Left forelimb (tissue), 1 donor: ENCODE measurements at places on chromosomes 13 and 19.

- no peak for DNase-seq
Observed at GRCh38 chr13:59946944-59947343, 216.8 kb downstream of the DIAPH3 start.

- DNase-seq = no peak
Observed at GRCh38 chr13:80473695-80474094, 132.8 kb upstream of the SPRY2 start.

GRCh38 chr13:19117913-19118739, 63.5 kb downstream of the TUBA3C start:
- DNase-seq = no peak

- no peak for DNase-seq
Observed at GRCh38 chr13:103335241-103335640, 269.0 kb upstream of the SLC10A2 start.

DNA sequence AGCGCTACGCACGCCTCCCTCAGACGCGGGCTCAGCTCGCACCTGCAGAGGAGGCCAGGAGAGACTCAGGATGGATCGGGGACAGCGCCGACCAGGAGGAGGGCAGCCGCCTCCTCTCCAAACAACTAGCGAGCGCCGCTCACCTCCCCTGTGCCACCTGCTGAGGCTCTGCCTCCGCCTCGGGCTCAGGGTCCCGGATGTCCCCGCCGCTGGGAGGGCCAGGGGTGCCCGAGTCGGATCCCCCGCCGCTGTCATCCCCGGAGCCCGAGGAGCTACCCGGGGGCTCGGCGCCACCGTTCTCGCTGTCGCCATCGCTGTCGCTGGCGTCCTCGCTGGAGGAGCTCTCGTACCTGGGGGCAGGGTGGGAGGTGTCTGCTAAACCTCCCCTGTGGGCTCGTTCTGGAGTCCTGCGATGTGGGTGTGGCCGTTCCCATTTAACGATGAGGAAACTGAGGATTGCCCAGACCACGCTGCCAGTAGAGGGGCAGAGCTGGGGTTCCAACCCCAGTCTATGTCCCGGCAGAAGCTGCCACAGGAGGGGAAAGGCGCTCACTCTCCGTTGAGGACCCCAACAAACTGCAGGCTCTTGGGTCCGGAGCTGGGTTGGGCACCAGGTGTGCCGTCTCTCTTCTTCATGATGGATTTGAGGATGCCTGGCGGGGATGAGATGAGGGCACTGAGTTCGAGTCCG, 9.2 kb downstream of the KANK3 start:
- no peak for DNase-seq

- DNase-seq = no peak
Observed at GRCh38 chr13:89474432-89474831, 1803.3 kb downstream of the SLITRK5 start.

- no peak for DNase-seq
Observed at GRCh38 chr13:108225440-108225839, 7.2 kb downstream of the ABHD13 start.

- DNase-seq = no peak
Observed at GRCh38 chr13:78836238-78836784, 177.4 kb upstream of the OBI1 start.

DNA sequence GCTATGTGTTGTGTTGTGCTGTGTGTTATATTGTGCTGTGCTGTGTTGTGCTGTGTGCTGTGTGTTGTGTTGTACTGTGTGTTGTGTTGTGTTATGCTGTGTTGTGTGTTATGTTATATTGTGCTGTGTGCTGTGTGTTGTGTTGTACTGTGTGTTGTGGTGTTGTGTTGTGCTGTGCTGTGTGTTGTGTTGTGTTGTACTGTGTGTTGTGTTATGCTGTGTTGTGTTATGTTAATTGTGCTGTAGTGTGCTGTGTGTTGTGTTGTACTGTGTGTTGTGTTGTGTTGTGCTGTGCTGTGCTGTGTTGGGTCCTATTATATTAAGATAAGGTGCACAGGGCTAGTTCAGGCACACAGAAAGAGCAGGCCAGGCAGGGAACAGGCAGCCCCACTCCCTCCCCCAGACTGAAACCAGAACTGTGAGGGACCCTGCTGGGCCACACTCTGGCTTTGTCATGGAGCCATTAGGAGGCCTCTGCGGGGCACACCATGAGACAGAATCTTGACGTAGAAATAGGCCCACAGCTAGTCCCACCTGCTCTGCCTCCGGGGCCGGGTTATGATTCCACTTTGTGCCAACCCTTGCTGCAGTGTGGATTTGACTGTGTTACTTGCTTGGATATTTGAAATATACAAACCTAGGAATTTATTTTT, 12.1 kb downstream of the SOX1 start:
- no peak for DNase-seq

DNA sequence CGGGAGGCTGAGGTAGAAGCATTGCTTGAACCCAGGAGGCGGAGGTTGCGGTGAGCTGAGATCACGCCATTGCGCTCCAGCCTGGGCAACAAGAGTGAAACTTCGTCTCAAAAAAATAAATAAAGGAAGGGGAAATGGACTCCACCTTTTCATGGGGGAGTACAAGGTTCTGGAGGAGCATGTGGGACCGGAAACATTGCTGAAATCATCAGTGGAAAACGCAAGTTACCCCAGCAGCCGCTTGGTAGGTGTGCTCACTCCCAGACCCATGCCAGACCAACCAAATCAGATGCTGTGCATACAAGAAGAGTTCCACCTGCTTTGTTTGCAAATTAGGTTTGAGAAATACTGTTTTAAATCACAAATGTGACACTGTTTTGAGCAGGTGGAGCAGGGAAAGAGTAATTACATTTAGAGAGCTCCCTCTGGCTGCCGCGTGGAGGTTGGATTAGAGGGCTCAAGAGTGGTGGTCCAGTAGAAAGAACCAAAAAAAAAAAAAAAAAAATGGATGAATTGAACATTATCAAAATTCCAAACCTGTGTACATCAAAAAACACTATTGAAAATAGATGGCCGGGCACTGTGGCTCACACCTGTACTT, 4.9 kb downstream of the ERICH4 start:
- DNase-seq = no peak

- no peak for DNase-seq
Observed at GRCh38 chr19:2680808-2681207, 21.7 kb downstream of the GNG7 start.

GRCh38 chr19:1261798-1262622, 7.1 kb upstream of the CIRBP start:
- no peak for DNase-seq

DNA sequence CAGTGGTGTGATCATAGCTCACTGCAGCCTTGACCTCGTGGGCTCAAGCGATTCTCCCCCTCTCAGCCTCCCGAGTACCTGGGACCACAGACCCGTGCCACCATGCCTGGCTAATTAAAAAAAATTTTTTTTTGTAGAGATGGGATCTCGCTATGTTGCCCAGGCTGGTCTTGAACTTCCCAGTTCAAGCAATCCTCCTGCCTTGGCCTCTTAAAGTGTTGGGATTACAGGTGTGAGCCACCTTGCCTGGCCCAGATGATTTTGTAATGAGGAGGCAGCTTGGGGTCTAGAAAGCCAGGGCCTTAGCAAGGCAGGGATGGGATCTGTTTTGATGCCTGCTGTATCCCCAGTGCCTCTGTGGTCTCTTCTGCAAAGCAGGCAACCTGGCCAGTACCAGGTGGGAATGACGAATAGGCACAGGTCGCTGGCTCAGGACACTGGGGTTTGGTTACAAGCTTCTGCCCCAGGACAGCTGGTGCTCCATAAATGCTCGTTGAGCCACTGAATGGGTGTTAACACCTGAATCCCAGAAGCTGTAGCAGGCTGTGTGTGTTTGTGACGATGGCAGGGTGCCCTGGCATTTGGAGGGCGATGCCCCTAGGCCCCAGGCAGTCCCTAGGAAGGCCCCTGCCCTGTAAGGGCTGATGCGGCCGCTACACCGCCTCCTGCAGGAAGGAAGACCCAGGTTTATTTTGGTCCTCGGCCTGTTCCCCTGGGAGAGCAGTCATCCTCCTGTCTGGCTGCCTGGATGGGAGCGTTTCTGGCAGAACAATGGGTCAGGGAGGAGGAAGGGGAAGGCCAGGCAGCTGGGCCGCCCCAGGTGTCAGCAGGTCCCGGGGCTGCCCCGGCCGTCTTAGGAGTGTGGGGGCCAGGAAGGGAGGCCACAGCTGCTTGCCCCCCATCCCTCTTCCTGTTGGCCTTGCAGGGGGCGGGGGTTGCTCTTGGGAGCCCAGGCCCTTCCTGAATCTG, 8.6 kb downstream of the TNFAIP8L1 start:
- DNase-seq = no peak

DNA sequence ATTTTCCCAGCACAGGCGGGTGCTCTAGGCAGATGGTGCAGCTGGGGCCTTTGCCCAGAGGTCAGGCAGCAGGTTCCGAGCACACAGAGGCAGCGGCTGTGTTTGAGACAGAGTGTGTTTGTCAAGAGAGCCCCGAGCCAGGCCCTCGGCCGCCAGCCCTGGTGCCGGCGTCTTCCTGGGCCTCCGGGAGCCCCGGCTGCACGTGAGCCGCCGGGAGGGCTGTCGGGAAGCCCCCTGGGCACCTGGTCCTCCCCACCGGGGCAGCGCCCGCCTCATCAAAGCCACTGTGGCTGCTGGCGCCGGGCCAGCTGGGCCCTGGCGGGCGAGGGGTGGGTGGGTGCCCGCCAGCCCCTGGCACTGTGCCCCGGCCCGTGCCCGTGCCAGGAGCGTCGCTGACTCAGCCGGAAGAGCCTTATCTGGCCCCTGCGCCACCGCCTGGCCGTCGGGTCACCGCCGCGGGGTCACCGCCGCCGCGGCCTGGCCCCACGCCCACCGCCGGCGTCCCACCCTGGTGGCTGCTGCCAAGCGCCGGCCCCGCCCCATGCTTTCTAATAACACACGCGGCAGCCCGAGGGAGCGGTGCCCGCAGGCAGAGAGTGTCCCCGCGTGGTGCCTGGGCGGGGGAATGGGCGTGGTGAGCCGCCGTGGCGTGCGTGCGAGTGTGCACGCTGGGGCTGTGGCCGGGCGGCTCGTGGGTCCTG, 14.9 kb downstream of the ARID3A start:
- no peak for DNase-seq

DNA sequence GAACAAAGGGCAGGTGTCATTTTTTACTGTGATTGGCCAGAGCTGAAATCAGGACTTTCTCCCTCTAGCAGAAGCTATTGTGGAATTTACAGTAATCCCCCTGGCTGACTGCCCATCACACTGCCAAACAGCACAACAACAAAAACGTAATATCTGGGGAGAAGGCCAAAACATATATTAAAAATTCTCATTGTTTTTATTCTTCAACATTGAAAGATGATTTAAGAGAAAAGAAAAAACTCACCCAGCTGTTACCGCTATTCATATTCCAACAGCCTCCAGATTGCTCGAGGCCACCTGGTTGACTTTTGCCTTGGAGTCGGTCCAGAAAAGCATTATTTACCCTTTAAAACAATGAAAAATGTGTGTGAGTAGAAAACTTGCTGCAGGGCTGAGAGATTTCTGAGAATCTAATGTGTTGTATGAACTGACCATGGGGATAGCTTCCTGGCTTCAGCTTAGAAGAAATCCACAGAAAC, 97.2 kb downstream of the EPSTI1 start:
- peak; percentile 72 for DNase-seq

DNA sequence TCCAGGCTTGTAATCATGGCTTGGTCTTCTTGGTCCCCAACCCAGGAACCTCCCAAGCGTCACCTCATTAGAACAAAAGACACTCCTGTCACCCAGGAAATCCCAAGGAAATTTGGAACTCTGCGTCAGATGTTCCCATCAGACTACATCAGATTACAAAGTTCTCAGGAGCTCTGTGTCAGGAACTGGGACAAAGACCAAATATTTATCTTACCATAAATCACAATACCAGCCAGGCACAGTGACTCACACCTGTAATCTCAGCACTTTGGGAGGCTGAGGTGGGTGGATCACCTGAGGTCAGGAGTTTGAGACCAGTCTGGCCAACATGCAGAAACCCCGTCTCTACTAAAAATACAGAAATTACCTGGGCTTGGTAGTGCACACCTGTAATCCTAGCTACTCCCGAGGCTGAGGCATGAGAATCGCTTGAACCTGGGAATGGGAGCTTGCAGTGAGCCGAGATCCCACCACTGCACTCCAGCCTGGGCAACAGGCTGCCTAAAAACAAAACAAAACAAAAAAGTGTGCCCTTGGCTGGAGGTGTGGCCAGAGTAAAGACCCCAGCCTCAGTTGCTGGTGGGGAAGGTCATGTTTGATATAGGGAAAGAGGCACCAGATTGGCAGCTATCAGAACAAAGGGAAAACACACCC, 16.7 kb upstream of the CCDC124 start:
- DNase-seq = no peak

- DNase-seq = no peak
Observed at GRCh38 chr19:51108805-51109146, 567 bp upstream of the CTU1 start.

DNA sequence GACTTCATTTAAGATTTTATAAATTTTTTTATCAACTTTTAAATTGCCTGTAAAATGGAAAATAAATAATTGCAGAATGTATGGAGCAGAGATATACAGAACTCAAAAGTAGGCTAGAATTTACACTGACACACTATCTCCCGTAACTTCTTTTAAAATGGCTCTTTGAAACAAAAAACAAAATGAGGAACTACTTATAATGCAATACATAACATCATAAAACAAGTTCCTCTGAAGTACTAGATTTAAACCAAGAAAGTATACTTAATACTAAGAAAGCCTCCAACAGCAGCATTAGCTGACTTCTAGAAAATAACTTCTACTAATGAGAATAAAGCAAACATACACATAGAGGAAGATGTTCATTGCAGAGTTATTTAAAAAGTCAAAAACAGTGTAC, 17.0 kb downstream of the RBM26 start:
- no peak for DNase-seq

DNA sequence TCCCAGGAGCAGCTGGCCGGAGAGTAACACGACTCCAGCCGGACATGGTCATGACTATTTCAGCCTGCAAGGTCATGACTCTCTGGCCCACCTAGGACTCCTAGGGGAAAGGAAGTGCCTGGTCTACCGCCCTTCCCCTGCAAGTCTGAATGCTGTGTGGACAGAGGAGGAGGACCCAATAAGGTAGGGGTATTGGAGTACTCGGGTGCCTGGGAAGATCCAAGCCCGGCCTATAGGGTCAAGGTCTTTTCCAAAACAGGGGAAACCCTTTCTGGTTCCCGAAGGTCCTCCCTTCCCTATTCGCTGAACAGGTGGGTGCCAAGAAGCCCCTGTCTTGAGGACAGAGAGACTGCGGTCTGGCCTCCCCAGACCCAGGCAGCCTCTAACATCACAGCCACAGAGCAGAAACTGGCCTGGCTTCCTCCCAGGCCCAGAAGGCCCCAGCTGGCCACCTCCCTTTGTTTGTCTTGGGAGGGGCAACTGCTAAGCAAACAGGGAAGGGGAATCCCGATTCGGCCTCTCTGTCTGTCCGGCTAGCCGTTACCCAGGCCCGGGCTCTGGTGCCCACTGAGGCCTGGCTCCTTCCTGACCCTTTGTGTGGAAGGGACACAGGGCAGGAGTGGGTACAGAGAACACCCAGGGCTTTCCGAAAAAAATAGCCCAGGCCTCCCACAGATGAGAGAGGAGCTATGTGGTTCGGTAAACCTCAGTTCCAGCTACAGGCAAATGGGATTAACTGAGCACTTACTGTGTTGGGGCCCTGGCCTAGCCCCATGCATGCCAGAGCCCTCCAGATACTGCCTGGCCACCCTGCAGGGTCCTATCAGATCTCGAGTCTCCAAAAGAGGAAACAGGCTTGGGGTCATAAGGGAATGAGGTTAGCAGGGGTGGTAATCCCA, 5.2 kb upstream of the GRAMD1A start:
- no peak for DNase-seq
